ENCODE measurements at places on chromosomes 11 and 22. TPM values are rescaled to one million over a fixed set of nuclear protein-coding genes. Genes with fewer than 3 reads are reported as not detected.

DNA sequence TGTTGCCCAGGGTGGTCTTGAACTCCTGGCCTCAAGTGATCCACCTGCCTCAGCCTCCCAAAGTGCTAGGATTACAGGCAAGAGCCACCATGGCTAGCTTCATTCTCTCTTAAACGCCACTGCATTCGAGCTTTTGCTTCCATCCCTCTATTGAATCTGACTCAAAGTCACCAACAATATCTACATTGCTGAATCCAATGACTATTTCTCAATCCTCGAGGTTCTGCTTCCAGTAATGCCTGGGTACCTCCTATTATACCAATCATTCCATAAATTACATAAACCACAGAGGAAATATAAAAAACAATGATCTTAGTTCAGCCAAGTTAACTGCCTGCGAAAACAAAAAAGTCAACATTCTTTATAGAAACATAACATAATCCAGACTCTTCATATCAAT is 11.9 kb upstream of the NXF1 start:
- no peak for DNase-seq

DNA sequence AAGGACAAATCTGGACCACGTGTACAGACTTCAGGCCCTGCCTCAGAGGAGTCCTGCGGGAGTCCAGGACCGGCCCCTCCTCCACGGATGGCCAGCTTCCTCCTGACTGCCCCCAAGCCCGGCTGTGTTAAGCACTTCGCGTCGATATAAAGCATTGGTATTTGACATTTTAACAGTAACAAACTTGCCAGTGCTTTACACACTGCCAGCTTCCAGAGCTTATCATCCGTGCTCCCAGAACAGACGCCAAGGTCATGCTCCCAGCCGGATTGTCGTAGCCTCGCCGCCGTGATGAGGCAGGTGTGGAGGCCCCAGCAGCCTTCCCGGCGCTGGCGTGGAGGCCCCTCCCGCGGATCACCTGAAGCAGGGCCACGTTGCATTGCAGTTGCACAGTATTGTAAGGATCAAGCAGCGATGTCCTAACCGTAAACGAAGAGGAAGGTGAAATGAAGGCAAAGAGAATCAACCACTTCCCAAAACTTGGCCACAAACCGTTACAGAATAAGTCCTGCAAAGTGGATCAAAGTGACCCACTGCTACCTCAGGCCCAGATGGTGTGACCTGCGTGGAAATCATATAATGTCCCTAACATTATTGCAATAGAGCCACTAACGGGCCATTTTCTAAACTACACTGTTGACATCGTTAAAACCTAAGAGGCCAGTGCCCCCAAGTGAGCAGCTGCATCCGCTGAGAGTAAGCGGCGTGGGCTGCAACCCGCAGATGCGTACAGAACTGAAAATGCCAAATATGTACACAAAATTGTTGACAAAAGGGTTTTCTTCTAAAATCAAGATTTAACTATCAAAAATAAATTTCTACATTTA is 51.6 kb downstream of the CERK start:
- DNase-seq = no peak

GRCh38 chr11:22991196-22991595 is 130.9 kb upstream of the CCDC179 start:
- no peak for DNase-seq

Gene PNPLA5
- total RNA-seq = not detected

Gene TCN1
- total RNA-seq = not detected

- DNase-seq = no peak
These were observed 48.7 kb downstream of the SMIM38 start for GRCh38 chr11:69204246-69204940.

DNA sequence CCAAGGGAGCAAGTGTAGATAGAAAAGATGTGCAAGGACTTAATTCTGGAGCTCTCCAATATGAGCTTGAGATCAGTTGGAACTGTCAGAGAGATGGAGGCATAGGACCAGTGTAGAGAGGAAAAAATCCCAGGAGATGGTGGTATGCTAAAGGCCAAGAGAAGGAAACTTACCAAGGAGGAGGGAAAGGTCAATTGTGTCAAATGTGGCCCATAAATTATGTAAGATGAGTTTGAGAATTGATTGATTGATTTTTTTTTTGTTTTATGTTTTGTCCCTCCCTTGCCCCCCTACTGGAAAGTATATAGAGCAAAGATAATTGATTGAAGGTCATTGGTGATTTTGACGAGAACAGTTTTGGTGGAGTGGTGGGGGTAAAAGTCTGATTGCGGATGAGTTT is 2.8 kb upstream of the USP2 start:
- no peak for DNase-seq

DNA sequence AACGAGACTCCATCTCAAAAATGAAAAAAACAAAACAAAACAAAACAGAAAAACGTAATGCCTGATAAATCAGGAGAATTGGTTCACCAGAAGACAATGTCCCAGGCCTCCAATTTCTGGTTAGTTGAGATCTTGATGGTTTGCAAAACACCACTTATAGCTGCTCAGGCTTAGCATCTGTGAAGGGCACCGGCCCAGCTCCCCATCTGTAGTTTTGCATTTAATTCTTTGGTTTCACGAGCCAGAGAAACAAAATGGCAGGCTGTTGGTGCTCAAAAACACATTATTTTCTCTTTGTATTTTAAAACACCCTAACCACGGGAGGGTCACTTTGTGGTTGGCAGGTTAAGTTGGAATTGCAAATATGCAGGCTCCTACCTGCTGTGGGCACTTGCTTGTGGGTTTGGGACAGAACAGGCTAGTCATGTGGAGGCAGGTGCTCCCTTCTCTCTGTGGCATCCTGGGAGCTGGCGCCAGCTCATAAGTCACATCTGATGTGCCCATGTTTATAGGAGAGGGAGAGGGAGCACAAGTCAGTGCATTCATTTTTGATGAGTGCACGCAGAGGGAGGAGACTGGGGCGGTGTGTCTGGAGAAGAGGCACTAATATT is 145.9 kb downstream of the CEP164 start:
- DNase-seq = no peak

GRCh38 chr11:3001496-3001895 is 9.4 kb upstream of the NAP1L4 start:
- DNase-seq = no peak

- DNase-seq = peak; percentile 92
These were observed 97.2 kb downstream of the SERGEF start for GRCh38 chr11:17915500-17916143.

DNA sequence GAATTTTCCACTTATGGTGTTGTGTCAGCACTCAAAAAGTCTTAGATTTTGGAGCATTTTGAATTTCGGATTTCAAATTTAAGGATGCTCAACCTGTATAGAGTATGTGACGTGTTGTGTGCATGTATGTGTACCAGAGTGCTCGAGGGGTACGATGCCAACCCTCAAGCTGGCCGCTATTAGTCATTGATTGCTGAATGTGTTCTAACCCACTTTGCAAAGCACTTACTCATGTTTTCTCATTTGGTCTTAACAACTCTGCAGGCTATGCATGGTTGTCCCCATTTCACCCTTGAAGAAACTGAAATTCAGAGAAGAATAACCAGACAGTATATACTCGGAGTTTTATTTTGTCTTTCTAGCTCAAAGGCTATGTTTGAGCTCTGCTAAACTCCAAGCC is 196.4 kb upstream of the TENM4 start:
- no peak for DNase-seq

DNA sequence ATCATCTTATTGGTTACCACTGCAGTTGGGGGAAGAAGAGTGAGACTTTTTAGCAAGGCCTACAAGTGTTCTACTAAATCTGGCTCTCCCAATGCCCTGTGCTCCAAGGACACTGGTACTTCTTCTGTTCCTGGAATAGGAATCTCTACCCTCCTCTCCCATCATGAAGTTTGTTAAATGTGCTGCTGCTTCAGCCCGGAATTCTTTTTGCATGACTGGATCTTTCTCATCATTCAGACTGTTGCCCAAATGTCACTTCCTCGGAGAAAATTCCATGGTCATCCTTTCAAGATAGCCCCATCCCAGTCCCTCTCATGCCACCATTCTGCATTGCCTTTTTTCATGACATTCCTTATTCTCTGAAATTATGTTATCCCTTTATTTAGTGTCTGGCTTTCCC is 400.8 kb downstream of the SOX6 start:
- no peak for DNase-seq

GRCh38 chr11:45853332-45854219 is 6.3 kb downstream of the CRY2 start:
- DNase-seq = no peak
